ENCODE measurements at places on chromosomes 6 and 20.

- DNase-seq = no peak
Measured at GRCh38 chr6:108746366-108746765, 101.9 kb upstream of the ARMC2 start.

DNA sequence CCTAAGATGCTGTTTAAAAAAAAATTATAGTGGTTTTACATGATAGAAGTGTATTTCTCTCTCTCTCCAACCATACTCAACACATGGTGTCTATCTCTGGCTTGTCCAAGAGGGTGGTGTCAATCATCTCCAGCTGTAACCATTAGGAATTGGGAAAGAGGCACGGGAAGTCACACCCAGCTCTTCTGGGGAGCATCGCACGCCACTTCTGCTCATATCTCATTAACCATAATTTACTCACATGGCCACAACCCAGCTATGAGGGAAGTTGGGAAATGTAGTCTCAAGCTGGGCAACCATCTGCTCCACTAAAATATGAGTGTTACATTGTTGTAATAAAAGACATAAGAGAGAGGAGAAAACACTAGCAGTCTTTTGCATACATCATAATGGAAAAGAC, 30.4 kb upstream of the TSHZ2 start:
- DNase-seq = peak; percentile 87

GRCh38 chr6:41625442-41625841, 12.8 kb upstream of the MDFI start:
- peak; percentile 75 for DNase-seq

GRCh38 chr20:40291493-40292135, 397.4 kb downstream of the MAFB start:
- DNase-seq = no peak

- no peak for DNase-seq
Measured at GRCh38 chr20:63258781-63259180, 4.5 kb upstream of the NKAIN4 start.

DNA sequence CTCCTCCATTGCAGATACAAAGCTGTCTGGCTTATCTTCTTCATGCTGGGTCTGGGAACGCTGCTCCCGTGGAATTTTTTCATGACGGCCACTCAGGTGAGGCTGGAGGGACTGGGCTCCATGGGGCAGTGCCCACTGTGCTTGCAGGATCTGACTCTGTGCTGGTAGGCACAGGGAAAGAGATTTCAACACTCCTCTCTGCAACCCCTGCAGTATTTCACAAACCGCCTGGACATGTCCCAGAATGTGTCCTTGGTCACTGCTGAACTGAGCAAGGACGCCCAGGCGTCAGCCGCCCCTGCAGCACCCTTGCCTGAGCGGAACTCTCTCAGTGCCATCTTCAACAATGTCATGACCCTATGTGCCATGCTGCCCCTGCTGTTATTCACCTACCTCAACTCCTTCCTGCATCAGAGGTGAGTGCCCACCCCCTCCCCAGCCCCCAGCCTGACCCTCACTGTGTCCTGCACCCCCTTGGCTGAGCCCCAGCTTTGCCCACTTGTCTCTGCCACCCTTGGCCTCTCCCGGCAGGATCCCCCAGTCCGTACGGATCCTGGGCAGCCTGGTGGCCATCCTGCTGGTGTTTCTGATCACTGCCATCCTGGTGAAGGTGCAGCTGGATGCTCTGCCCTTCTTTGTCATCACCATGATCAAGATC, 6.1 kb downstream of the SLC29A1 start:
- no peak for DNase-seq

DNA sequence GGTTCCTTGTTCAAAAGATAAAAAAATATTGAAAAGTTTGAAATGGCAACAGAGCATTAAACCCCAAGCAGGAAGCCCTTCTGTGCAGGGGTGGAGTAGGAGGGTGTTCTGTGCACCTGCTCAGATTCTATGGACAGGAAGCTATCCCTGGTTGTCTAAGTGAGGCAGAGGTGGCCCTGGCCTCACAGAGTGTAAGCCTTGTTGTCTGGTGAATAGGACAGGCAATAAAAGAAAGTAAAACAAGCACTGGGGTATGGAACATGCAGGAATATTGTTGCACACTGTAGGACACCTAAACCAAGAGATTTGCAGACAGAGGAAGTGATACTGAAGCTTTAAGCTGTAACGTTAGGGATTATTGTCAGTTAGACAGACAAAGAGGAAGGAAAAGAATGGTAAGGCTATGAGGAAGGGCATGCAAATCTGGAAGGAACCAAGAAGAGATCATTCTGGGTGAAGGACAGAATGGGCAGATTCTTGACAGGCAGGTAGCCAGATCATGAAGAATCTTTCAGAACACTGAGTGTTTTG, 66.8 kb downstream of the TBC1D7 start:
- DNase-seq = peak; percentile 80

DNA sequence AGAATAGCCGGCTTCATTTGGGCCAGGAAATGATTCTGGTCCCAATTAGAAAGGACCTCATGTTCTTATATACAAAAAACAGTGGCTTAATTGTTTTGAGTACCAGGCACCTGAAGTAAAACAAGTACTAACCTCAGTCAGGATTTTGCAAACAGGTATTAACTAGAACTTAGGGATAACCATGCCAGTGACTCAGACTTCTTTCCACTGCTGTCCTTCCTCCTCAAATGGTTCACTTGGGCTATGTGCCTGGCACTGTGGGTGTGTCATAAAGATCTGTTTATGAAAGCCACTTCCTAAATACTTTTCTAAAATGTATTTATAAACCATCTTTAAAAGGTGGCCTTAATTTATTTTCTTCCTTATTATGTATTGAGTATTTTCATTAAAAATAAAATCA, 10.7 kb downstream of the CLDN20 start:
- DNase-seq = no peak

DNA sequence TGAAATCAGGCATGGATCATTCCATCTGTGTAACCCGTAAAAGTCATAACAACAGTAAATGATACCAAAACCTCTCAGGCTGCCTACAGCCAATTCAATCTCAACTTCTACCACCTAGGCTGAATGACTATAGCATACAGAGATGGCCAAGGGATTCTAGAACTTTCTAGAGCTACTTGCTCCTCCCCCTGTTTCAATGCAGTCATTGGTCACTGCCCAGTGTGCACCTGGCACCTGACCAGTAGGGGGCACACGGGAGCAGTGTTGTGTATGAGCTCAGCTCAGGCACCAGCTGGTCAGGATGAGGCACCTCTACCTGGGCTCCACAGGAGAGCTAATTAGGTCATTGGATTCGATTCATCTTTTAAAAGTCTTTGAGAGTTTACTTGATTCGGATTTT, 86.2 kb downstream of the PLEKHG1 start:
- DNase-seq = no peak

DNA sequence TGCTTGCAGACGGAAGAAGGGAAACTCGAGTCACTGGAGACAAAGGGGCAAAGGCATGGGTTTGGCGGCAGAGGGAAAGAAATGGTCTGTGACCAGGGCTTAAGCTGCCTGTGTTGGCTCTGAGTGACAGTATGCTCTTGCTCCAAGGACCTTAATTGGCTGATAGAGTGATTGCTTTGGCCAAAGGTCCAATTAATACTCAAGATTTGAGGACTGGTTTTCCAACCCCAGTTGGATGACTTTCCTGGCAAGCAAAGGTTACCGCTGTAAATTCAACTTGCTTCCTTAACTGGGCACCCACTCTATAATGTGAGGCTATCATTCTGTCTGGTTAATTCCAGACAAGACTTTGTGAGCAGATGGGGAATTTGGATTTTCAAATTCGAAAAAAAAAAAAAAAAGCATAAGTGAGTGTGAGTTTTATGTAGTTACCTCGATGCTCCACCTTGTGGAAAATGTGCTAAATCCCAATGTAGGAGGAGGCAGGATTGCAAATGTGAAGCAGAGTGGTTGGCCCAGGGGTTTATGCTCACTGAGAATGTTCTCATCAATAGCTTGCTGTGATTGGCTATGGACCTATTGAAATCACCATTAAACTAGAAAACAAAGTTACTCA, 150.7 kb upstream of the GMDS start:
- no peak for DNase-seq

DNA sequence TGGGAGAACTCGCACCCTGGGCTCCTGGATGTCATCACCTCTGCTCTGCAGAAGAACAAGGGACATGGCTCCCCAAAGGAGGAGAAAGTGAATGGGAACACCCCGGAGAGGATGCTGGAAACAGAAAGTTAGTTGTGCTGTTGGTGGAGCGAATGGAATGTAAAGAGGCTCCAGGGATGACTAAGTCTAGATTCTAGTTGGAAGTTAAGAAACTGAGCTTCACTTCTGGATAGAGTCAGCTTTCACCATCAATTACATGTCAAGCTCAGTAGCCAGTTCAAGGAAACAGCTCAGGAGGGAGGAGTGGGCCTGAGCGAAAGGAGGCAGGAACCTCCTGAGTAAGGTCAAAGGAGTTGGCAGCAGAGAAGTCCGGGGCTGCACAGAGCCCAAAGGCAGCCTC, 132.1 kb upstream of the ARID1B start:
- DNase-seq = no peak

GRCh38 chr6:37787216-37787615, 32.3 kb upstream of the ZFAND3 start:
- DNase-seq = no peak

DNA sequence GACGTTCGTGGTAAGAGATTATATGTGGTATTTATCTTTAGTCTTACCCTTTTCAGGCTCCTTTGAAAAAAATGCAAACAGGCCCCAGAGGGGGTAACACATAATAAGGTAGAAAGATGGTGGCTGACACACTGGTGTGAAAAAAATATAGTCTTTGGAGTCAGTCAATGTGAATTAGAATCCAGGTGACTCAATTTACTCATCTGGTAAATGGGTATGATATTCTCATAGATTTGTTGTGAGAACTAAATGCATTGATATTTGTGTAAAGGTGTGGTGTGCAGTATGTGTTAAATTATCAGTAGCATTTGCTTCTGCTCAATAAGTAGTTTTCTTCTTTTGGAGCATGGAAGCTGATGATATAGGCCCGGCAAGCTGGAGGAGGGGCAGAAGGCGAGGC, 25.7 kb downstream of the CD83 start:
- DNase-seq = no peak

- DNase-seq = no peak
Measured at GRCh38 chr6:6646859-6647258, 58.3 kb downstream of the LY86 start.

DNA sequence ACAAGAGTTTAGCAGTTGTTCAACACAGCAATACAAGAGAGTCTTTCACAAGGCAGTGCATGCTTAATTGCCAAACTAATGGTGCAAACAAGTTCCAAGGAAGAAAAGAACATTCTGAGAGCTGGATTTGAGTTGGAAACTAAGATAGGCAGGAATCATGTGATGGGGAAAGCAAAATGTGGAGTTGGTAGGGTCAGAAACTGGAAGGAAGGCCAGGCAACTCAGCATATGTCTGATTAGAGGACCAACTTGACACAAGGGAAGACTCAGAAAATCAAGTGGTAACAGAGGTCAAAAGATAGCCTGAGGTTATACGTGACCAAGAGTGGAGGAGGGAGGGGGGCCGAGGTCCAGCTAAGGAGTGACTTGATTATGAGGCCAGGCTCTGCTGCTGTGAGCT, 117.3 kb downstream of the SMLR1 start:
- DNase-seq = no peak

- DNase-seq = no peak
Measured at GRCh38 chr6:15912505-15913400, 216.1 kb upstream of the MYLIP start.

DNA sequence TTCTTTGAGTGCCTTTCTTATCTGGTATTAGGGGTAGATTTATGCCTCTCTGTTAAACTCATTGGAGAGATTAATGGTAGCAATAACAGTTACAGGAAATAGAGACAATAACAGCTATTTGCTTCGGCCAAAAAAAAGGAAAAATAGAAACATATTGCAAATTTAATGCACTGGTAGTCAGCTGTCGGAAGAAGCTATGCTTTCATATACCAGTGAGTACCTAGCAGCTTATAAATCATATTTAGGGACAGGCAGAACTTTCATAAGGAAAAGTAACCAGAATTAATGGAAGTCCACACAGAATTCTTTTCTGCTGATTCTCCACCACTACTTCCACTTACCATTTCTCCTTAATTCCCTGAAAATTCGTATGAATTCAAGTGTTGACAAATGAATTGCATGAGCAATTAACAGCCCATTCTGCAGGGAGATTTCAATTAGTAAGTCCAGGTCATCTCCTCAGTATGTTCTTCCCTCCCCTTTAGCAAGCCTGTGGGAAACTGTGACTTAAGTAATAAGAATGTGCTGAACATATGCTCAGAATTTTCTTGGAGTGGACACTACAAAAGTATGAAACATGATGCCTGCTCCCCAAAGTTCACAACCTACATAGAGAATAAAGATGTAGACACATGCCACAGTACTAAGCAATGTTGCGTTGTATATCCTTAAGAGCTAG, 196.7 kb upstream of the KCNQ5 start:
- no peak for DNase-seq

DNA sequence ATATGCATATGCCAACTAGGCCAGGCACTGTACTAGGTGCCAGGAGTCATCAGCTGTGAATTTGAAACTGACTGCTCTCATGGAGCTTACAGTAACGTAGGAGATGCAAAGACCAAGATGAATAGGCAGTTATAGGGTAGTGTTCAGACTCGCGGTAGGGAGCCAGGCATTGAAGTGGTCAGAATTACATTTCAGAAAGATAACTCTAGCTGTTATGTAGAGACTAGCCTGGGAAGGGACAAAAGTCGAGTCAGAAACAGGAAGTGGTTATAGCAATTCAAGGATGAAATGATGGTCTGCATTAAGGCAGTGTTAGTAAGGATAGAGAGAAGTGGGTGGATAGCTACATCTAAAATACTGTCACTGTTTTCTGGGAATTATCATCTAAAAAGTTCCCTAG, 56.6 kb downstream of the PCMT1 start:
- DNase-seq = no peak

DNA sequence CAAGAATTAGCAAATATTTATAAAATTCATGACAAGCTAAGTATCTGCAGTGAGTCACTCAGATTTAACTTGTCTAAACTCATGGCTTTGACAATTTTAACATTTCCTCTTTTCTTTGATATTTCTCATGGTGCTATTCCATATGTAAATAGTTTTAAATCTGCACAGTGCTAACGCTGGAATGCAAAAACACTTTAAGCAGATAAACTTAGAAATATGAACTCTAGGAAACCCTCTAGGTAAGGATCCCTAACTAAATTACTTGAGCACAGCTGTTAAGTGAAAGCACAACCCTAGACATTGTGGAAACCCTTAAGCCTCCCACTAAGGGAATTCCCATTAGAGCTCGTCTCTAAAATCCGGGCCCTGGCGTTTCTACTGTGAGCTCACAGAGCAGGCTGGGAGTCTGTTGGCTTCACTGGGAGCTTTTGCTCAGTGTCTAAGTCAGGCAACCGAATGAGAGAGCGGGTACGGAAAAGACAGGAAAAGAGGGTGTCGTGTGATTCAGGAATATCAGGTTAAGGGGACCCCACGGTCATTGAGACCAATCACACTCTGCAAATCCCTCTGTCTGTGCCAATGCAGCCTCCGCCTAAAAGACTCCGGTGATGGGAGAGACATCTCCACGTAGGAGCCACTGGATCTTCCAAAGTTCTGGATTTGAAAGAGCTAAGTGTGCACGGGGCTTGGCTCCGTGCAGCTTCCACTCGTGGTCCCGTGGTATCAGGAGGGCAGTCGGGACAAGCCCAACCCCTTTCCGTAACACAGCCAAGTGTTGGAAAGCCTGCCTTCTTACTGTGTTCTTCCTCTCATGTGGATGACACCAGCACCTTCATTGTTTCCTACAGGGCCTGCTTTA, 112.3 kb upstream of the RPS6KA2 start:
- DNase-seq = no peak
